ENCODE measurements at places on chromosomes 7 and 10.

DNA sequence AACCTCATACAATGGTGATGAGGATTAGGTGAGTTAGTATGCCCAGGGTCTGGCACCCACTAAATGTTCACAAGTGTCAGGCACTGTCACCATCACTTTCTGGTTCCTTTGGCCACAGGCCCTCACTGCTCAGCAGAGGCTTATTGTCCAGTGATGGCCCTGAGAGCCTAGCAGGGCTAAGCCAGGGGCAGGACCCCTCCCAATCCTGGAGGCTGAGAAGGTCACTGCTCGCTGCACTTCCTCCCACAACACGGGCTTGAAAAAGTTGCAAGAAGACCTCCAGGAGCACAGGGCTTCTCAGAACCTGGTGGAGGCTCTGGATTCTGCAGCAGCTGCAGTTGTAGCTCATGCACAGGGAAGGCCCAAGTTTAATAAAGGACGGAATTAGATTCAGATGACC lies 48.1 kb downstream of the DRGX start:
- no peak for DNase-seq

- no peak for DNase-seq
Measured at GRCh38 chr10:130023454-130024230, 59.6 kb upstream of the EBF3 start.

DNA sequence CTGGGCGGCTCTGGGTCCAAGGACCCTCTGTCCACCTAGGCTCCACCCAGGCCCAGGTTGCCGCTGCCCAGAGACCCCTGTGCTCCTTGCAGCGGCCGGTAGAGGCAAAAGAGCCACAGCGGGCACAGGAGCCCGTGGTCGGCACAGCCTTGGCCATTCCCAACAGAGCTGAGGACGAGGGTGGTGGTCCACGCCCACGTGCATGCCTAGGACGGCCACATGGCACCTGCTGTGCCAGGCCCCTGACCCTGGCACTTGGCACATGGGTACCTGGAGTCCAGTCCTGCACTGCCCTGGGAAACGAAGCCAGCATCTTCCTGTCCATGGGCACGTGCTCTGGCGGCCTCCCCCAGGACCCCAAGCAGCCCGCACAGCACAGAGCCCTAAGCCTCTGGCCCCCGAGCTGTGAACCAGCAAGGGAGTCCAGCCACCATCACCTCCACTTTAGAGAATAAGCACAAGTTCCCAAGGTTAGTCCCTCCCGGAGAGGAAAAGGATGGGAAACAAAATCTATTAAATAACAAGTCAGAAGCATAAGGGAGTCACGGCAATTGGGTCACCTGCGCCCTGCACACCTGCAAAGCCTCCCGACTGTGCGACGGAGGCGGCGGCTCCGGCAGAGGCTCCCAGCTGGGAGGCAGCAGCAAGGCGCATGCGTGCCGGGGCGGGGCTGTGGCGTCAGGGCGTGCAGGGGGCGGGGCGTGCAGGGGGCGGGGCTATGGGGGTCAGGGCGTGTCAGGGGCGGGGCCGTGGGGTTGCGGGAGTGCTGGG lies 59.1 kb downstream of the STK32C start:
- peak; percentile 58 for DNase-seq

DNA sequence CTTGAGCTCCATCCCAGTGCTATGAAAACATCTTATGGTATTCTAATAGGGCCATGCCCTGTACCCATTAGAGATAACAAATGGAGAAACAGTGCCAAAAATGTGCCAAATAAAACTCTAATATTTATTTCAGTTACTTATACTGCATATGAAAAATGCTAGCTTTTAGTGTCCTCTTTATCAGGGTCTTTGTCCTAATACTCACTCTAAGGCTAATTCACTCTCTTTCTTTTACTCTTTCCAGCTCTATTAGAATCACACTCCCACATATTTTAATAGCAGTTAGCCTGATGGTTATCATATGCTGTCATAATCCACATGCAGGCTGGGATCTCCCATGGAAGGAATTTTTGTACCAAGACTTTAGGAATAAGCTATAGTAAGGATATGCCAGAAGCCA lies 408.4 kb downstream of the ETV1 start:
- no peak for DNase-seq

- DNase-seq = peak; percentile 52
Measured at GRCh38 chr7:21355406-21355874, 72.4 kb upstream of the SP4 start.

DNA sequence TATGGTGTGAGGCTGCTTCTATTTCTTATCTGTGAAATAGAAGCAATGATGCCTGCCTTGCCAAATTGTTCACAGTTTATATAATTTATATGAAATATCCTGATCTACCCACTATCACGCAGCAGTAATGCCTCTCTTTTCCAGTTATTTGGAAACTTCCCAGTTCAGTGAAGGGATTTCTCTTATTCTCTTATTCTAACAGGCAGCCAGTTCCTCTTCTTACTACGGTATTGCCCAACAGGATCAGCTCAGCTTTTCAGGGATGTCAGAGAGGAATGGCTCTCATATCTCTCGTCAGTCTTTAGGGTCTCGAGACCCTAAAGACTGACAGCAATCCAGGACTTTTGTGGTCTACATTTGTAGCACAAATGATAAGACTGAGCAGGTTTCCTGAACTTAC lies 215.6 kb downstream of the CREB5 start:
- DNase-seq = no peak

GRCh38 chr7:57198801-57199200 lies 66.6 kb upstream of the ZNF479 start:
- DNase-seq = no peak

- DNase-seq = no peak
Measured at GRCh38 chr7:147859486-147859885, 731.1 kb upstream of the C7orf33 start.

DNA sequence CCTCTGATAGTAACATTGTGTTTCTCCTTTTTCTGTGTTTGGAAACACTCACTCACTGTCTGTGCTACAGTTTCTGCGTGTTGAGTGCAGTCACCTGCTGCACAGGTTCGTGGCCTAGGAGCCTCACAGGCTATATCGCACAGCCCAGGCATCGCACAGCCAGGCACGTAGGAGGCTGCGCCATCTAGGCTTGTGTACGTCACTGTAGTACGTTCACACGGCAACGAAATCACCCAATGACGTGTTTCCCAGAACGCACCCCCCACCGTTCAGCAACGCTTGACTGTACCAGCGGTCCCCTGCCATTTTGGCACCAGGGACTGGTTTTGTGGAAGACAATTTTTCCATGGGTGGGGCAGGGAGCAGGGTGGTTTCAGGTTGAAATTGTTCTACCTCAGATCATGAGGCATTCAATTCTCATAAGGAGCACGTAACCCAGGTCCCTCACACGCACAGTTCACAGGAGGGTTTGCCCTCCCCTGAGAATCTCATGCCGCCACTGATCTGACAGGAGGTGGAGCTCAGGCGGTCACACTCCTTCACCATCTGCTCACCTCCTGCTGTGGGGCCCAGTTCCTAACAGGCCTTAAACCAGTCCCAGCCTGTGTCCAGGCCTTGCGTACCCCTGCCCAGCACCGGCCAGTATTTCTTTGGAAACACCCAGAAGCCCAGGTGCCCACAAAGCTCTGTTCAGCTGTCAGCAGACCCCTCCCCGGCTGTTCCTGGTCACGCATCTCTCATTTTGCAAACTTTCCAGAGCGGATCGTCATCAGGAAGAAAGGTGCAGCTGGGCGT lies 23.2 kb upstream of the PRKAR1B start:
- DNase-seq = no peak

All from activated T-cell treated with anti-CD3 and anti-CD28 coated beads, Interleukin-2, amount 50 U/mL, for 24 hours (primary cell).